Eye (tissue), 1 donor: ENCODE measurements at places on chromosomes 11 and 22.

DNA sequence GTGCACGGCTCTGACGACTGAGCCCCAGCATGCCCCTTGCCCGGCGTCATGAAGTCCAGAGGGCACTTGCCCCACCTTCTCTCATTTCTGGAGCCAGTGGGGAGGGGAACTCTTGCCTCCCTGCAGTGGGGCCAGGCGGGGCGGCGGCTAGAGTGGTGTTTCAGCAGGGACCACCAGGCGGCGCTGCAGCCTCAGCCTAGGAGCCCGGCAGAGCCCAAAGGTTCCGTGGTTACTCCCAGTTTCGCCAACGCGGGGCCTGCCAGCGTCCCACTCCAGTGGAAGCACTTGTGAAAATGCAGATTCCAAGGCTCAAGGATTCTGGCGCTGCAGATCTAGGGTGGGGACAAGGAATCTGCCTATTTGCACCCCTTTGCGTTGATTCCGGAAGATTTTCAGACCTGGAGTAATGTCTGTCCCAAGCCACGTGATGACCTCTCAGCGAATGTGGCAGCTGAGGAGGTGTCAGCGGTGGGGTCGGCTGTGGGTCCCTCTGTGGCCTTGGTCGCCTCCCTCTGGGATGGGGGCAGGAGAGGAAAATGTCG lies 55.7 kb downstream of the CD82 start:
- peak; percentile 92 for DNase-seq

GRCh38 chr11:31827455-31828206 lies 16.5 kb upstream of the PAX6 start:
- peak; percentile 86 for DNase-seq

DNA sequence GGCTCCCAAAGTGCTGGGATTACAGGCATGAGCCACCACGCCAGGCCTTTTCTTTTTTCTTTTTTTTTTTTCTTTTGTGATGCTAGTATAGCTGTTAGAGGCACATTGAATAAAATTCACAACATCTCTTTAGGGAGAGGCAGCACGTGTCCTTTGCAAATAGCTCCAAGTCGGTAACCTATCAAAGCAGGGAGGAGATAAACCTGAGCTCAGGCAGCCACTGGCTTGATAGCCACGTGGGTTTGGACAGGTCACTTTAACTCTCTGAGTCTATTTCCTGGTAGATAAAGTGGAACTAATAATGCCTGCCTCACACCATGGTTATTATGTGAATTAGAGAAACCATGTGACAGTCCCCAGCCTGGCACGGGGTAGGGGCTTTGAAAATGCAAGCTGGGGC lies 43.1 kb upstream of the ATXN10 start:
- DNase-seq: no peak

DNA sequence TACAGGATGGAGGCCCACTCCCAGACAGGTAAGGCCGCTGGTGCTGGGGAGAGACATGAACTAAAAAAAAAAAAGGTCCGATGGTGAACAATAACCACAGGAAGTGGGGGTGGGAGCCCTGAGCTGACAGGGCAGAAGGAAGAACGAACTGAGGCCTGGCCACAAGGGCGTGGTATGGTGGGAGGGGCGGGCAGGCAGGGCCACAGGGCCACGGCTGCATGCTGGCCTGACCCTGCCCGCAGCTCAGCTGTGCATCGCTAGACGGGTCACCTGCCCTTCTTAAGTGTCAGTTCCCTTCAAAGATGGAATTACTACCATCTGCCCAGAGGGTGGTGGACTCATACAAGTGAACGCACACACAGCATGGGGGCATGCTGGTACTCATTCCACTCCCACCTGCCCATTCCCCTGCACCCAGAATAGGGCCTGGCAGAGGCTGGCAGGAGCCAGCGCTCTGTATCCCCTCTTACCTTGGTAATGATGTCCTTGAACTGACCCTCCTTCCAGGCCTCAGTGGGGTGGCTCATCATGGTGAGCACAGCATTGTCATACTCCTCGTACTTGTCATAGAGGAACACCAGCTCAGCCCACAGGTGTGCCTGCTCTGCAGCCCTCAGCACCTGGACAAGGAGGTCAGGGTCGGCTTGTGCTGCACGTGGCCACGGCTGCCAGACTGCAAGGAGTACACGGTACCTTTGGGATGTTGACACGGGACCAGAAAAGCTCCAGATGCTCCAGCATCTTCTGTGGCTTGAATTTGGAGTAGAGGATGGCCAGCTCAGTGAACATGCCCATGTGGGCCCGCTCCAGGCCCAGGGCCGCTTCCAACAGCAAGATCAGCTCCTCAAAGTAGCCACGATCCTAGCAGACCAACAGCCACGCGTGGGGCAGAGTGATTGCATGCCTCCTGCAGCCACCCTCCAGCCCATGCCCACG lies 17.5 kb upstream of the SLC25A1 start:
- DNase-seq: no peak

- DNase-seq: no peak
Measured at GRCh38 chr11:115905341-115906000, 401.3 kb upstream of the CADM1 start.

DNA sequence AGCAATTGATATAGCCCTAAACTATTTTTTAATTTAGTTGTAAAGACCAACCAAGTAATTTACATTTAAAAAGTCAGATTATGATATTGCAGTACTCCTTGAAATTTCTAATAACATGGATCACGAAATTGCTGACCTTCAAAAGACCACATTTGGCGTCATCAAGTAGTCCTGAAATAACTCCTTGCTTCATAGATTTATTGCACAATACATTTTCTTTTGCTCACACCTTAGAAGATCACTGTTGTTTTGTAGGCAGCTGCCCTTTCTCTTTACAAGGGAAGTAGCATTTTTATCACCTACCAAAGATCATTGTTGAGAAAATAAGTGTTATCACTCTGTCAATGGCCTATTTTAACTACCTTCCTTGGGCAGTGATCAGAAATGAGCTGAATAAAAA lies 815.8 kb downstream of the METTL15 start:
- no peak for DNase-seq

GRCh38 chr11:61011950-61012736 lies 40.7 kb downstream of the CD6 start:
- no peak for DNase-seq

DNA sequence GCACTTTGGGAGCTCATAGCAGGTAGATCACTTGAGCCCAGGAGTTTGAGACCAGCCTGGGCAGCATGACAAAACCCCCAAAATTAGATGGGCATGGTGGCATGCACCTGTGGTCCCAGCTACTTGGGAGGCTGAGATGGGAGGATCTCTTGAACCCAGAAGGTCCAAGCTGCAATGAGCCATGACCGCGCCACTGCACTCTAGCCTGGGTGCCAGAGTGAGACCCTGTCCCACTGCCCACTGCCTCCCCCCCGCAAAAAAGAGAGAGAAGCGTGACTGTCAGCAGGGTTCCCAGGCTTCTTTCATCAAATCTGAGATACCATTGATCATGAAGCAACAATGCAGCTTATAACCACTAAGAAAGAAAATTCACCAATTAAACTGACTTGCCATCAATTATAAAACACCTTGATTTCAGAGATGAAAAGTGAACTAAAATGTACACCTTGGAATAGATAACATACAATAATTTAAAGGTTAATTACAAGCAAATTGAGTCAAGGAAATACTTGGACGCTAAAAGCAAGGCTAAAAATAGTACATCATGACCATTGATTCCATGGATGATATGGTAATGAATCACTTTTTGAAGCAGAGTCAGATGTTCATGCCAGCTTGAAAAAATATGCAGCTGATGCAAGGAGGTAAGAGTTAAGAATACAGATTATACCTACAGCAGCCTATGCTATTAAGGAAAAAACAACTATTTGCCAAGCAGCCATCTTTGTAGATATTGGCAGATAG lies 90.8 kb upstream of the ALKBH3 start:
- no peak for DNase-seq

DNA sequence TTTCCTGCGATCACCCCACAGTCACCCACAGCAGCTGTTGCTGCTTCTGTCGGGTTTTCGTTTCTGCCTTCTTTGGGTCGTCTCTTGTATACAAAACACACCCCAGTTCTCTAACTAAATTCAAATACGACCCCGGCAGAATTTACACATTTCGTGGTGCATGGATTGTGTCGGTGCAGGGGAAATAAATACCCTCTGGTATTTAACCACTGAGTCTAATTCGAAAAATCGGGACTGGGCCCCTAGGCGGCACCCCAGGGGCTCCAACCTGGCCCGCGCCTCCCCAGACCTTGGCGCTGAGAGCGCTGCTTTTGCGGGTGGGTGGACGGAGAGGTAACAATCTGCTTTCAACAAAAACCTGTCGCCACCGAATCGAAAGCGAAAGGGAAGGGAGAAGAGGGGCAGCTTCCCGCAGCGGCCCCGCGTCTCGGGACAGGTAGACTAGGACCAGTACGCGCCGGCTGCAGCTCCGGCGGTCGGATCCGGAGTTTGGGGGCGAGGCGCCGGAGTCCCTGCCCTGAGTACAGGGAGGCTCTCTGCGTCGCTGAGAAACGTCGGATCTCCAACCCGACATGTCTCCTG lies 4.4 kb downstream of the ALX4 start:
- DNase-seq: peak; percentile 77

DNA sequence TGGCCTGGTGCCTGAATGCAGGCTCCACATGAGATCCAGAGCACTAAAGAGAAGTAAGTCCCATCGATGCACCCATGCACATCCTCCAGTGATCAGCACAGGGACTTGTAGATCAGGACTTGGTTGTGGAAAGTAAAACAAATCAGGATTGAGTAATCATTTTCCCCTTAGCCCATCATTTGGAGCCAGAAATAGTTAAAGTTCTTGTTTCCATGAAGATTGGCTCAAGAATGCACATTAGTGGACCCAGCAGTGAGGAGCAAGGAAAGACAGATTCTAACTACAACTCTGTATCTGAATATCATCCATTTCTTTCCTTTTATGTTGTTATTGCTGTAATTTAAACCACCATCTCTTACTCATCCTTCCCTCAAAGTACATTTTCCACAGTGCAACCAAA lies 19.1 kb downstream of the CCDC83 start:
- no peak for DNase-seq

DNA sequence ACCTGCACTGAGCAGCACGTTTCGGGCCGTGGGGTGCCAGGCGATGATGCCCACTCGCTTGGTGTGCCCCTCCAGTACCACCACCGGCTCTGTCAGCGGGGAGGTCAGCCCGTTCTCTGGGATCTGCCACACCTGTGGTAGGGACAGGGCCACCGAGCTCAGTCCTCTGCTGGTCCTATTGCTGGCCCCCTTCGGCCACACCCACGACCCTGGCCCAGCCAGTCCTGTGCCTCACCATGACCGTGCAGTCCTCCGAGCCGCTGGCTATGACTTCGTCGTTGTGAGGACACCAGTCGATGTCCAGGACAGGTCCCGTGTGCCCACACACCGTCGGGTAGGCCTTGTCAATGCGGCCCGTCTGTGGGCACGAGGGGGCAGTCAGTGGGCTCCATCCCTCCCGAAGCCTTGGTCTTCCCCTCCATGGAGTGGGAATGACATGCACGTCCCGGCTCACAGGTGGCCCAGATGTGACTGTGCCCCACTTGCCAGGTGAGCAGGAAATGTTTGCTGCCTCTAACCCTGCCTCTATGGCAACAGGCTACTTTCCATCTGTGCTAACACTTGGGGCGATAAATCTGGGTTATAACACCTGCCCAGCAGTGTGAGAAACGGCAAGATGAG lies 1.4 kb downstream of the CORO1B start:
- DNase-seq: no peak

DNA sequence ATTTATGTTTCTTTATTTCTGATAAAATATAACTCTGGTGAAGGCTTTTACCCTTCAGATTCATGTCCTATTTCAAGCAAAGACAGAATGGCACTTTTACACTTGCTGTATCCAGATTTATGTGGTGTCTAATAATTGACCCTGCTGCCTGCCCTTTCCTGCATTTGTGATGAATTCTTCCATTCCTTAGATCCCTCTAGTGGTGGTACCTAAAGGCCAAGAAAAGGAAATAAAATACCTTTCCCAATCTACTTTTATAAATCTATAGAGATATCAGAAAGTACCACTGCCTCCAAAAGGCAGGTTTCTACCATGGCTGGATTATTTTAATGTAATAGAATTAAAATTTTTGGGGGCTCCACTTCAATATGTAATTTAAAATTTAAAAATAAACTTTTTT lies 34.2 kb downstream of the CCDC81 start:
- no peak for DNase-seq

GRCh38 chr11:133911171-133911570 lies 45.6 kb downstream of the IGSF9B start:
- no peak for DNase-seq

- DNase-seq: peak; percentile 54
Measured at GRCh38 chr11:128653801-128654231, 40.1 kb upstream of the FLI1 start.

GRCh38 chr22:28229566-28230485 lies 310.8 kb upstream of the PITPNB start:
- peak; percentile 60 for DNase-seq

DNA sequence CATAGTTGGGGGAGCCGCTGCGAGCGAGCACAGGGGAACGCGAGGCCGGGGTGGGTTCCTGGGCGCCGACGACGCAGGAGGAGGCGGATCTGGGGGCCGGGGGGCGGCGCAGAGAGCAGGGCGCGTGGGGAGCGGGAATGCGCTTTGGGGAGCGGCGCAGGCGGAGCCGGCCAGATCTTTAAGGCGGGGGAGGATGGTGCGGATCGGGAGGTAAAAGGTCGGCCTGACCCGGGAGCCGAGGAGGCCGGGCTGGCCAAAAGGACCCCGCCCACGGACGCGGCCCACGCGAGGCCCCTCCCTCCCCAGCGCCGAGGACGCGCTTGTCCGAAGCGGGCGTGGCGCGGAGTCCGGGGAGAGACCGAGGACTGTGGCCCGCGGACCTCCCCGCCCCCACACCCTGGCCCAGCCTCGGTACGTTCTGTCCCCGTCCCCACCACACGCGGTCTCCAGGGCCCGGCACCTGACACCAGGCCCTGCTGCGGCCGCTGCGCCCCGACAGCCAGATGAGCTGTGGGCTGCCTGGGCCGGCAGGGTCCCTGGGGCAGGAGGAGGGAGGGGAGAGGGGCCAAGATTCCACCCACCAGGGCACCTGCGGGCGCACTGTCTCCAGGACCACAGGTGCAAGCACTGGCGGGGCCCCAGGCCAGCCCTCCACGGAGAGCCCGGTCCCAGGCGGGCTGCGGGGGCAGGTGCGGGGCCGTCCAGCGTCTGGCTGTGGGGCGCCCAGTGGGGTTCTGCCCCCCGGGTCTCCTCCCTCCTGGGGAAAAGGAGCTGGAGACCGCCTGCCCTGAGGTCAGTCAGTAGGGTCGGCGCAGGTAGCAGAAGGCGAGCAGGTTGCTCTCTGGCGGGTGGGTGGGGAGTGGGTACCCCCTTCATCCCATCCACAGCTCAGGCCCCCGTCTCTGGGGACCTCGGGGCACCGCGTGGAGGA lies 10.9 kb downstream of the PIM3 start:
- peak; percentile 64 for DNase-seq

DNA sequence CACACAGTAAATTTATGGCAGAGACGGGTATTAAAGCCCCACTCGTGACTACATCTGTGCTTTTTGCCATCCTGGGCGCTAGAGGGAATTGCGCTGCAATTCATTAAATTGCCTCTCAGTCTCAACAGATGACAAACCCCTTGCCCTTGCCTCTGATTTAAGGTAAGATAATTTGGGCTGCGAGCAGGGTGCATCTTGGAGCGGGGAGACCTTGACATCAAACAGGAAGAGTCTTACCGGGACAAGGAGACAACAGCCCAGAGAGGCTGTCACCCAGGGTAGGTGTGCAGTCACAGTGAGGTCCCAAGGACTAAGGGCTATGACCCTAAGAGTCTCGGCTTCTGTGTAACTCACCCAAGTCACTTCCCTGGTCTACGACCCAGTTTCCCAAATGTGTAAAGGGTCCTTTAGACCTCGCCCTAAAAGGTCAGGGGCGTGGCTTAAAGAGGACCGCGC lies 449 bp upstream of the TOM1 start:
- DNase-seq: no peak

- no peak for DNase-seq
Measured at GRCh38 chr11:73249853-73250783, 22.0 kb upstream of the P2RY6 start.
